ENCODE measurements at places on chromosomes 2 and 18. TPM values are rescaled to one million over a fixed set of nuclear protein-coding genes. Genes with fewer than 3 reads are reported as not detected.

- no peak for DNase-seq
Measured at GRCh38 chr2:37683241-37683640, 11.8 kb upstream of the CDC42EP3 start.

NETO1 gene
- total RNA-seq = 1.2 TPM

DNA sequence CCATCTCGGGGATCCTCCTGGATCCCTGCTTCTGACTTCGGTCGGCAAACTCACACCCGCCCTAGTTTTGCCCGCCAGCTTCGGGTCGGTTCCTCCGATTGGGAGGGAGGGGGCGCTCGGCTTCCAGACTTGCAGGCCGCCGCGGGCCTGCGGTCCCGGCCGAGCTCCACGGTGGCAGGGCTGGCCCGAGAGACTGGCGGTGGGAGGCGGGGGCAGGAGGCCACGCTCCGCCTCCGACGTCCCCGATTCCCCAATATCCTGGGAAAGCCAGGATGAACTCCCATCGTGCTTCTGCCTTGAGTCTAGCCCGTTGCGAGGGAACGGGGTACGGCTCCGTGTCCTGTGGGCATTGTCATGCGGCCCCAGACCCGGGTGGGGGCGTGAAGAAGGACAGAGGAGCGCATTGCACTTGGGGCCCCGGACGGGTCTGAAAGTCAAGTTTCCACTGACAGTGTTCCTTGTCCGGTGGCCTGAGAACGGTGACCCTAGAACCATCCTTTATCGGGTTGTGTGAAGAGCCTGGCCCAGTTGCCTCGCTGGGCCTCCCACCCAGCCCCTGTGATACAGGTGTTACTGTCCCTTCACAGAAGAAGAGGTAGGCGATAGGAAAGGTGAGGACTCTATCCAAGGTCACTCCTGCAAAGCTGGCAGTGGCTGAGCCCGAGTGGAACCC, 2.4 kb upstream of the INHBB start:
- DNase-seq = peak; percentile 45

DNA sequence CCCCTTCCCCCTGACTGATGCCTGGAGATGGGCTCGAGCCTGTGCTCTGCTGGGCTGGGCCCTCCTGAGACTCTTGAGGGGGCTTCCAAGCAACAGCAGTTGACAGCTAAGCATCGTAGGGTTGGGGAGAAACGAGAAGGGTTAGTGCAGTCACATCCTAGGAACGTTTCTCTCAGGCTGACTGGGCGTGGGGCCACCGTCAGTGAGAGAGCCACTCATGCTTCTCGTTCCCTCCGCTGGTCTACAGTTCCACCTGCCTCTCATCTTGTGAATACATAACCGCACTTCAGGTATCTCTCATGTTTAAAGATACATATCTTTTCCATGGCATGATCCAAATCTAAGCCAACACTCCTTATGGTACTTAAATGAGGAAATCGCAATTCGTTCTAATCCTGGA, 66.4 kb downstream of the TRAPPC12 start:
- DNase-seq = no peak

KLHL30 gene
- 18.3 TPM for total RNA-seq

- no peak for DNase-seq
Measured at GRCh38 chr2:26241928-26242436, 2.5 kb downstream of the HADHA start.

CRYGC gene
- total RNA-seq = not detected

EPB41L5 gene
- total RNA-seq = 15.4 TPM

- DNase-seq = no peak
Measured at GRCh38 chr2:174485788-174486562, 854 bp downstream of the GPR155 start.

RNF152 gene
- total RNA-seq = 30.5 TPM

DNA sequence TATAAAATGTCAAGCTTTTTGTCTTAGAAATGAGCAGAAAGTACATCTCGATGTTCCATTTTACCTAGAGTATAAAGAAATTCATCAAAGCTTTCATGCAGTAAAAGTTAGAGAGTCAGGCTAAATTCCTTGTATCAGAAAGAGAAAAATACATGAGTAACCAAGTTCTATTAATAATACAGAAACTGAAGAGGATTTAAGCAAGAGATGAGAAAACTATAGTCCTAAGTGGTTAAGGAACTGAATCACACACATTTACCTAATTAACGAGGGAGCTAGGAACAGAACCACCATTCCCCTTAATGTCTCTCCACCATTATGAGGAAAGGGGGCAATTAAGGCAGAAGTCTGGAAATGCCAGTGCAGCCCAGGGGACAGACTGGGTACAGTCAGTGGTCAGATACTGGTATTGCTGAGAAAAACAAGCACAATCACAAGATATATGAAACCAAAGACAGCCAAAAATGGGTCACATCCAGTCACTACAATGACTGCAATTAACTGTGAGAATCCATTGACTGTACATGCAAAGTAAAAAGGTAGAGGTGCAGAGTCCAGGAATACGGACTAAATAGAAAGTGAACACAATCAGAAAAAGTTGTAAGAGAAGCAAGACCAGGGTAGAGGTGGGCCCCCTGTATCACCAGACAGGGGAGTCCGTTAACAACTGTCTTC, 23.9 kb downstream of the MAP4K3 start:
- no peak for DNase-seq

DNA sequence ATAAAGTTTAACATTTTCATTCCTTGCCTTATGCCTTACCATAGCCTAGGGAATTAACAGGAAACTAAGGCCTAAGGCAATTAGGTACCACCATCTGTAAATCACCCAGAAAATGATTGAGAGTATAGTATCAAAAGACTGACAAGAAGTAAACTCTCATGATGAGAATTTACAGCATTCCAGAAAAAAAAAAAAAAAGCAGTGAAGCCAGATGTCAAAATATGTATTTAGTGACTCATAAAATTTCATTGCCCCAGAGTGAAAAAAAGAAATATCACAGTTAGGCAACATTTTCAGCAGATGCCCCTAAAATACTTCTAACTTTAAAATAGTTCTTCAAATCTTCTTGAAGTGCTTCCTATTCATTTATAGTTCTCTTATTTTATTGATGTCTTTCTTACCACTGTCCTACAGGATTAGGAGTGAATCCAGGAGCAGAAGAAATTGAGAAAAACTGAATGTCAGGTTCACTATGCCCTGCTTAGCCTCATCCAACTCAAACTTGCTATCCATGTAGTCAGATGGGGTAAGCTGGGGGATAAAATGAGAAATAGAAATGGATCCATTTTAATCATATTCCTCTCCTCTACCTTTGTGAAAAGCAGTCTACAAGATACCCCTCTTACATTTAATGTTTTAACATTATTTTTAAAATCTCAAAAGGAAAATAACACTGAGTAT, 57.3 kb upstream of the TANK start:
- DNase-seq = no peak

DNA sequence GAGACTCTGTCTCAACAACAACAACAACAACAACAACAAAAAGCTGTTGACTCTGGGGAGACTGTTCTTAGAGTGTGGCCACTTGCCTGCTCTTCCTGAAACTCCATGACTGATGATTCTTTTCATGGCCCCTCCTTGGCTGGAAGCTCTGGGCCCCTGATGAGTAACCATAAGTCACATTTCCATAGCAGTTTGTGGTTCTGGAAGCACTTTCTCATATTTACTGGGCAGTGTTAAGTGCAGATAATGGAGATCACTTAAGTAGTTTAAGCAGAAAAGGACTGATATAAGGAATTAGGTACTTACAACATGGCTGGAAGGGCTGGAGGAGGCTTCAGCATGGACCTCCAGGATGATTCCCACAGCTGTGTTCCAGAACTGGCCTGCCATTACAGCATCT, 147.3 kb upstream of the DLX2 start:
- DNase-seq = no peak

DNA sequence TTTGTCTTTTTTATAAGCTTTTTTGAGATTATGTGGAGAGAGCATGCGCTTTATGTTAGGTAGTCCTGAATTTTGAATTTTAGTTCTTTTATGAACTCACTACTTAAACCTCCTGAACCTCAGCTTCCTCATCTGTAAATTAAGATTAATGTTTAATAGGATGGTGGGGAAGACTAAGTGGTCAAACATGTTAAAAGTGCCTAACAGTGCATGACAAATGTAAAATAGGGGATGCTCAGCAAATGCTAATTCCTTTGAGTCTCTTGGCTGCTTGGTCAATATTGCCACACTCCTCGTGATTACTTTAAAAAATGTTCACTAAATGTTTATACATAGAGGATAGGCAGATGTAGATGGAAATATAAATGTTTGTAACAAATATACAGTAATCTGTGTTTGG, 6.8 kb downstream of the BIRC6 start:
- no peak for DNase-seq

TRIM54 gene
- total RNA-seq = 2.5 TPM

SCG2 gene
- 0.56 TPM for total RNA-seq

ABCB11 gene
- total RNA-seq = not detected

DNA sequence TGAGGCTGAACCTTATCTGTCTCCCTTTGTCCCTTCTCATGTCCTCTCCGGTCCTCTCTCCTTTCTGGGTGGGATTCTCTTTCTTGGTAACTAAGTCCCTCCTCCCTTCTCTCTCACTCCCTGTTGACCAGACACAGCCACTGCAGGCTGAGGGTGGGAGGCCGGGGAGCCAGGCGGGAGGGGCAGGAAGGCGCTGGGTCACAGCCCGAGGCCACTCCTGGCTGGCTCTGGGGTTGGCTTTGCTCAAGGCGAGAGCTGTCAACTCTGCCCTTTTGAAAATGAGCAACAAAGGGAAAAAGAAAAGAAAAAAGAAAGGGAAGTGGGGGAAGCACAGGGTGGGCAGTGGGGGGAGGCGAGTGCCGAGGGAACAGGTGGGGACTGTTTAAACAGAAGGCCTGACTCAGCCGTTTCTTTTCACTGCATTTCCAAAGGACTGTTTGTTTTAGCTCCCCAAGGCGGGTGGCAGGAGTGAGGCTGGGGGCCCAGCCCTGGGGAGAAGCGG, 70.5 kb upstream of the IGFBP5 start:
- no peak for DNase-seq

DNA sequence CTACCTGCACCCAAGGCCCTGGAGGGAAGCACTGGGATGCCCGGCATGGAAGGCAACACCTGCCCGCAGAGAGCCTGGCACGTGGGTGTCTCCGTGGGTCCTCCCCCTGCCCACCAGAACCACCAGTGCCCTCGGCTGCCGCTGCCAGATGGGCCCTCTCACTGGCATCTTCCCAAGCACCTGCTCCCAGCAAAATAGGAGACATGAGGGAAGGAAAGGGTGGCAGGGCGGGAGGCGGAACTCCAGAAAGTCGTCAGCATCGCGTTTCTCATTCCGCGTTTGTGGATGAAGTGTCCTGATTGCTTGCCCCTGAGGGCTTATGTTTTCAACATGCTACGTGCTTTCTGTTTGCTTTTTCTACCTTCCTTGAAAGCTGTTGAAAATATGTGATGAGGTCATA, 8.8 kb upstream of the SNTG2 start:
- no peak for DNase-seq

DNA sequence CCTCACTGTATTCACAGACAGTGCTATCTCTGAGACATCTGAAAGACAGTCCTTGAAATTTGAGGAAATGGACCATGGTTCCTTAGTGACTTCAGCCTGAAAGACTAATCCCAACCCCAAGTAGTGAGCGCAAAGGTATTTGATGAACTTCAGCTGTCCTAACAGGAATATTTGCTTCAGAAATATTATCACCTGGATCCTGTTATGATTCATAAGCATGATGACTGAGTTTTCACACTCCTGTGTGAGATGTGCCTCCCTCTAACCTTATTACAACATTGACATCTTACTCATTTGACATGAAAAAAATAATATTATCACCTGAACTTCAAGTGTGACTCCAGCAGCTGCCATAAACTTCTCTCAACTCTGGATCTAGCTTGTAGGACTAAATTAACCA, 11.6 kb upstream of the MRPL19 start:
- DNase-seq = no peak

GRCh38 chr2:50953021-50953420, 78.9 kb downstream of the NRXN1 start:
- DNase-seq = no peak

- no peak for DNase-seq
Measured at GRCh38 chr2:41180387-41180786, 728.5 kb upstream of the SLC8A1 start.

DNA sequence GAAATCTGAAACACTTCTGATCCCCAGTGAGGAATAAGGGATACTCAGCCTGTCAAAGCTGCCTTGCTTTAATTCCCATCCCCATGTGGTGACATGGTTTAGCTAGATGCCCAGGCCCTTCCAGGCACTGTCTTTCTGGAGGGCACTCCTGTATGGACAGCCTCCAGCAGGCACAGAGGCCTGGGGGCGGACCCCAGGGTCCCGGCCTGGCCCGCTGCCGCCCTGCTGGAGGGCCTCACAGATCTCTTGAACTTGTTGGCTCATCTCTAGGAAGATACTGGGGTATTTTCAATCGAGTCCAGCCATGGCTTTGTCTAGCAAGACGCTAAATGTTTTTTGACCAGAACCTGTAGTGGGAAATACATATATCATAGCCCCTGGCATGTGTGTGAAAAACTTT, 21.0 kb upstream of the CNNM3 start:
- DNase-seq = no peak

ALPP gene
- not detected for total RNA-seq

DNA sequence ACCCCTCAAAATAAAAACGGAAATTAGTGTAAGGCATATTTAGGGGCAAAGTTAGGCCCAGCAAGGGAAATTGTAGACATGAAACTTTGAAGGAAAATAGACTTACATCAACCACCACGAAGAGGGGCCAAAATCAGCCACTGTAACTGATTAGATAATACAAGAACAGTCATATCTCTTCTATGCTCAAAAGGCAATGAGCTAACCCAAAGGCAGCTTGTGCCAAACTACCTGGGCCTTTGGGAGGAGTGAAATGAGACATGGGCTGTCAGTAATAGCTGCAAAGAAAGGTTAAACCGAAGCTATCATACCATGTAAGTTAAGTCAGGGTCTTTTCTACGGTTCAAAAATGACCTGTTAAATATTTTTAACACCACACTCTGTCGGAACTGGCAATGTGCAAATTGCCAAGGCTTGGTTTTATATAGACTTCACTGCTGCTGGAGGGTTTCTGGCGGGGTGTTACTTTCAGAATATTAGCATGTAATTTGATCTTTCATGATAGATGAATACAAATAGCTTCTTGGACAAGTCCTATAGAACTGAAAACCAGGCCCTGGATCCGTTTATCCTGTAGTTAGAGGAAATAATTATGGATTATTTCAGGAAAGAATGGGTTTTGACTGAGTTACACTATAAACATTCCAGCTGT, 69.6 kb downstream of the ACVR1 start:
- DNase-seq = no peak

DNA sequence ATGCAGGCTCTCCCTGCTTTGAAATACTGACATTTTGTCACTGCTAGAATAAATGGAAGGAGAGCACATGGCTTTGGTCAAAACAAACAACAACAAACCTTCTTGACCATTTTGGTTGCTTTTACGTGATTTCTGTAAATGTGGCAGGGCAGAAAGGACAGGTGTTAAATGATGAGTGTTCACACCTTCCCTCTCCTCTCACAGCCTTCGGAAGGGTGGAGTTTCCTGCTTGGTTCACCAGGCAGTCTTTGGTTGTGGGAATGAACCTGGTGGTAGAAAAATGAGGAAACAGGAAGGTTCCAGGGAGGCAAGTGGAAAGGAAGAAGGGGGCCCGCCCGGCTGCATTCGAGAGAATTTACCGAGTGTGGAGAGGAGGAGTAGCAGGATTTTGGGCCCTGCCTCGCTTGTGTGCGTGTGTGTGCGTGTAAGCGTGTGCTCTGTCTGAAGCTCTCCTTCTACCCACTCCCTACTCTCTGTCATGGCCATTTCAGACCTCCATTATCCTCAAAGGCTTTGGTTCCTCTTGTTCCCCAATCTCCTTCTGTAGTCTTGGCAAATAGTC, 23.7 kb upstream of the SPP2 start:
- DNase-seq = no peak

Measured in thoracic aorta (tissue), 2 donors.